ENCODE measurements at places on chromosomes 6 and 20.

DNA sequence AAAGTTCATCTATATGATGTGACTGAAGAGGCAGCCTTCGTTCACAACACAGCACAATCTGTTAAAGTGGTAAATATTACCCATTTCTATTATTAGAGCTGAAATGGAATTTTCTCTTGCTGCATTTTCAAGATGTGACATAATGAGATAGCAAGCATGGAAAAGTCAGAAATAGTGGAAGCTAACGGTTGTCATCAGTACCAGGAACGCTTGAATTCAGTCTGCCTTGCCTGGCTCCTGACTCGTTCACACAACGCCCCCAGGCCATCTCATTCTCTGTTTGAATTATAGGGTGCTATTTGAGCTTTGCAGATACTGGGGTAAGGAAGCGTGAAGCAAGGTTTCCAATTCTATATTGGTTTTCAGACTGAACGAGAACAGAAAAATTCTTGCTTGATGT lies 116.5 kb upstream of the MAP3K7 start:
- DNase-seq = no peak

GRCh38 chr6:159104163-159104925 lies 59.6 kb upstream of the TAGAP start:
- DNase-seq = peak; percentile 77

GRCh38 chr6:127073222-127073621 lies 45.2 kb upstream of the RSPO3 start:
- DNase-seq = no peak

DNA sequence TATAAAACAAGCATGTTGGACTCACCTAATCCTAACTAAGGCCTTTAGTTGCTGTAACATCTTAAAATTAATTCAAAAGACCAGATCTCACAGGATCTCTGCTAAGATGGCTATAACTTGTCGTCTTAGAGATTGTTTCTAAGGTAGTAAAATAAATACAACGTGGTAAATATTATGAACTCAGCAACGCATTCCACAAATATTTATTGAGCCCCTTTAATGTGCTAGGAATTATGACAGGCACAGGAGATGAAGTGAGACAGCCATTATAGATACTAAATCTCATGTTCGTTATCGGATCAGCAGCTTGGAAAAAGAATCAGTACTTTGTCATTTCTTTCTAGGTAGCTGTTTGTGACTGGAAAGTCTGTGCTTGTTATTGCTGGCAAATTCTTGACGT lies 20.9 kb upstream of the MCM3 start:
- DNase-seq = no peak

- no peak for DNase-seq
Observed at GRCh38 chr20:62472941-62473585, 2.7 kb downstream of the GATA5 start.

DNA sequence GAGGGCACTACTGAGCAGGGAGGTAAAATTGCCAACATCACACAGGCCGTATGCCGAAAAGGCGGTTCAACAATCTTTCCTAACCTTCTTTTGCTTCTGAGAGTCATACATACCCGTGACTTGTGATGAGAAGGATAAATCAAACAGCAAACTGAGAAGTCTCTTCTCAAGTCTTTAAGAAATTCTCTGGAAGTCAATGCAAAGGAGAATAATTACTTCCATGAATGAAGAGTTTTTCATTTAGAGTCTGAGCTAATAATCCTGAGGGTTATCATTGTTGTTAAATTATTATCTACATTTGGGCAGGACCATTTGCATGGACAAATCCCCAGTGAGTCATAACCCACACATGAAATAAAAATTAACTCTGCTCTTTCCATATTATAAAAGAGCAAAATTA lies 22.4 kb upstream of the ILRUN start:
- no peak for DNase-seq

- no peak for DNase-seq
Observed at GRCh38 chr20:8152183-8152582, 20.1 kb downstream of the PLCB1 start.

- DNase-seq = no peak
Observed at GRCh38 chr20:35085477-35086225, 7.0 kb downstream of the TRPC4AP start.

- DNase-seq = no peak
Observed at GRCh38 chr6:4344317-4344899, 209.0 kb upstream of the ECI2 start.

- no peak for DNase-seq
Observed at GRCh38 chr6:84065693-84066290, 32.2 kb downstream of the MRAP2 start.

- no peak for DNase-seq
Observed at GRCh38 chr6:20417819-20418218, 16.1 kb downstream of the E2F3 start.

- DNase-seq = peak; percentile 22
Observed at GRCh38 chr6:32432050-32432450, 7.6 kb upstream of the HLA-DRA start.

DNA sequence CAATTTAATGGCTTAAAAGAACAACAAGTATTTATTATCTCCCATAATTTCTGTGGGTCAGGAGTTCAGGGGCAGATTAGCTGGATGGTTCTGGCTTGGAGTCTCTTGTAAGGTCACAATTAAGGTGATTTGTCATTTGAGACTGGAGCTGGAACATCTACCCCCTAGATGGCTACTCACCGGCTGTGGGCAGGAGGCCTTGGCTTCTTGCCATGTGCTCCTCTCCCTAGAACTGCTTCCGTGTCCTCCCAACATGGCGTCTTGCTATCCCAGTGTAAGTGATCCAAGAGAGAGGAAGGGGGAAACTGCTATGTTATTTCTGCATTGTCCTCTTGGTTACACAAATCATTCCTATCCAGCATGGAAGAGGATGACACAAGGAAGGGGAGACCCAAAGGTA lies 210.2 kb upstream of the ECI2 start:
- no peak for DNase-seq

DNA sequence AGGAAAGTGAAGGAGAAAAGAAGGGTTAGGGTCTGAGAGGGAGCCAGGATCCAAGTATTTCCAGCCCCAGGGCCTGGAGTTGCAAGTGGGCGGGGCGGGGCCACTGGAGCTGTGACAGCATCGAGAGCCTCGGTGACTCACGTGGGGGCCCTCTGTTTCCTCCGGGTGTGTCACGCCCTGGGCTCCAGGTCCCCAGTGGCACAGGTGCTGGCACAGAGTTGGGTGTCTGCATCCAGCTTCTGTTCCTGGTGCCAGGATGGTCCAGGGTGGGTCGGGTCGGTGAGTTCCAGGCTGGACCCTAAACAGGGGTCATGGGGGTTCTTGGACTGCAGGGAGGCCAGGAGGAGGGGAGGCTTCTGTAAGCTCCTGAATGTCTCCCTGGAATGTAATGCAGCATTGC lies 16.7 kb downstream of the RAET1L start:
- no peak for DNase-seq
